GM23248 (cell line): ENCODE measurements at places on chromosomes 5 and 9.

DNA sequence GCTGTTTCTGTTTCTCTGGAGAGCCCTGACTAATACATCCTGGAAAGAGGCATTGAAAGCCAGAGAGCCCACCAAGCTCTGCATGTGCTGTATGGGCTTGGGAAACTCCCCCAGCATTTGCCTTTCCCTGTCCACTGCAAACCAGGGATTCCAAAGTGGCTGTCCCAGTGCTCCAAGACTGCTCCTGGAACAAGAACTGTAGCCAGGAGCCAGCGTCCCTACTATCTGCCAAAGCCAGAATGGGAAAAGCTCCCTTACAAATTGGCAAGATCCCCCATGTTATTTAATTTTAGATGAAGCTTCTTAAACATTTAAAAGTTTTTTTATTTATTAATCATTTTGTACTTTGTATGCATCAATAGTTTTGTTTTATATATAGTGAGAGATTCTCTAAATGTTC is 263.2 kb downstream of the GABRB2 start:
- DNase-seq = no peak

- DNase-seq = peak; percentile 80
Observed at GRCh38 chr9:121889990-121890563, 203.0 kb downstream of the TTLL11 start.

DNA sequence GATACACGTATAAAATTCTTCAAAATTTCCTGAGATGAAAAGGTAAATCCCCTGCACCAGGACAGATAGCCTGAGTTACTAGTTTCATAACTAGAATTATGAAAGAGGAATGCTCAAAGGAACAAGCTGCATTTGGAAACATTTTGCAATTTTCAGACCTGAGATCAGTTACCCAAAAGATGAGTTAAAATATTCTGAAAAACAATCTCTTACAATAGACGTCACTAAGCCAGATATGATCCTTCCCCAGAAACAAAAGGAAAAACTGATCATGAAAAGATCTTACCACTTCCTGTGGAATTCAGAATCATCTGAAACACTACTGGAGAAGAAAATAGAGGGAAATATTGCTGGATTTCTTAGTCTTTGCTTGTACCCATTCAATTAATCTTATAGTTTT is 204.7 kb downstream of the ARRDC3 start:
- peak; percentile 66 for DNase-seq

- no peak for DNase-seq
Observed at GRCh38 chr5:135508496-135509005, 27.2 kb downstream of the NEUROG1 start.

DNA sequence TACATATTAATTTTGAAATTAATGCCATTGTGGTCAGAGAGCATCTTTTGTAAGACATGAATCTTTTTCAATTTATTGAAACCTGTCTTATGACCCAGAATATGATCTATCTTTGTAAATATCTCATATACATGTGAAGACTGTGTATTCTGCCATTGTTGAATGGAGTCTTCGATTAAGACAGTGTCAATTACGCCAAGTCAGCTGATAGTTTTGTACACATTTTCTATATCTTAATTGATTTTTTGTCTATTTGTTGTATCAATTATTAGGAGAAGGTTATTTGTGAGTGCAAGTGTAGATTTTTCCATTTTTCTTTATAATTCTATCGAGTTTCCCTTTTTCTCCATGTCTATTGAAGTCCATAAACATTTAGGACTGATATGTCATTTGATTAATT is 471.6 kb downstream of the MED10 start:
- no peak for DNase-seq

- no peak for DNase-seq
Observed at GRCh38 chr9:71485326-71485725, 283.0 kb downstream of the CEMIP2 start.

- no peak for DNase-seq
Observed at GRCh38 chr5:90551376-90551775, 7.2 kb upstream of the ADGRV1 start.

- no peak for DNase-seq
Observed at GRCh38 chr5:9365512-9365911, 180.4 kb downstream of the SEMA5A start.

GRCh38 chr9:30075451-30076199 is 2308.8 kb upstream of the ACO1 start:
- DNase-seq = no peak

GRCh38 chr5:170353011-170353761 is 36.0 kb downstream of the KCNMB1 start:
- DNase-seq = peak; percentile 4

DNA sequence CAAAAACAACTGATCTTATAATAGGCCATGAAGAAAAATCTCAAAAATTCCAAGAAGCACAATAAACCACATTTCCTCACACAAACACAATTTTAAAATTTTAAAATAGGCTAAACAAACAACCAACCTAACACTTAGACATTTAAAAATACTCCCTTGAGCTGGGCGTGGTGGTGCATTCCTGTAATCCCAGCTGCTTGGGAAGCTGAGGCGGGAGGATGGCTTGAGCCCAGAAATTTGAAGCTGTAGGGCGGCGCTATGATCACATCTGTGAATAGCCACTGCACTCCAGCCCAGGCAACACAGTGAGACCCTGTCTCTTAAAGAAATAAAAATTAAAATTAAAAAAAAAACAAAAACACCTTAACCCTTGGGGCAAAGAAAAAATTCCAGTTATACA is 36.9 kb upstream of the TESK1 start:
- no peak for DNase-seq

DNA sequence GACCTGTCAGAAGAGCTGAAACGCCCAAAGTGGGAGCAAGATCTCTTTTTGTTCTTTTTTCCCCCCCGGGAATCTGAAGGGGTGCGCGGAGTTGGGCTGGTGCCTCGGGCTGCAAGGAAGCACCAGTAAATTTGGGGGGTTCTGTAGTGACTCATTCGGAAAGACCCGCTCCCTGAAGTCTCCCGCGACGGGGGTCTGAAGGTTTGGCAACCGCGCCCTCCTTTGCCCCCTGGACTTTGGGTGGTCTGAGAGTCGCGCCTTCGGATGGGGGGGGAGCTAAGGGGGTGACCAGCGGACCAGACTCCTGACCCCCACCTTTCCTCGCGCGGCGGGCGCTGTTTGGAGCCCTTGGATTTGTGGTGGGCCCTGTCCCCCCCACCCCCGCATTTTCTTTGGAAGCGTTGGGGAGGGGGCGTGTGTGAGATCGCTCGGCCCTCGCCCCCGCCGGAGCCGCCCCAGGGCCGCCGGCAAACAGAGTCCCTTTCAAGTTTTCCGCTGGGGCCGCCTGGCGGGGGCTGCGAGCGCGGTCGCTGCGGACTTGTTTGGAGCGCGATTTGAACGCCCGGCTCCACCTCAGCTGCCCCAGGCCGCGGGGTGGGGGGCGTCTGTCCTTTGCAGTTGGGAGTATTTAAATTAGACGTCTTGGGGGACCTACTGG is 2.0 kb downstream of the CXXC5 start:
- peak; percentile 66 for DNase-seq

GRCh38 chr5:178992291-178992895 is 2.7 kb downstream of the GRM6 start:
- no peak for DNase-seq

GRCh38 chr9:108606401-108606800 is 249.4 kb downstream of the ACTL7B start:
- DNase-seq = peak; percentile 66

GRCh38 chr5:32542216-32543059 is 42.9 kb upstream of the SUB1 start:
- peak; percentile 44 for DNase-seq

- DNase-seq = no peak
Observed at GRCh38 chr5:99004960-99005359, 76.2 kb upstream of the CHD1 start.

GRCh38 chr5:141094481-141095262 is at the start of gene PCDHB2:
Gene PCDHB2 (plus strand): TSS chr5:141094615. CDS start chr5:141094791, 176 bp downstream.
- peak; percentile 80 for DNase-seq

DNA sequence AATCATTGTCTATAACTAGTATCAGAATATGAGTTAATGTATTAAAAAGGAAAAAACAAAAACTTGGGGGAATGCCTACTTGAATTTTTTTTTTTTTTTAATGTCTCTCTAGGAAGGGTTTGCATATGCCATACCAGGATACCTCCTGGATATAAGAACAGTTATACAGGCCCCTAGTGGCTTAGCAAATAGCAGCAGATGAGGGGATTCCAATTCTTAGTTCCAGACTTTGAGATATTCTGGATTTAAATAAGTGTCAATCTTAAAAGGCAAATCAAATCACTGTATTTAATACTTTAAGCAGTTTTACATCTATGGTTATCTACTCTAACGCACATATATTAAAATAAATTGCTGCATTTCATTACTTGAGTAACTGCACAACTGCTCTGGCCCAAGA is 1055.5 kb upstream of the DMAC1 start:
- no peak for DNase-seq

- DNase-seq = no peak
Observed at GRCh38 chr5:173035904-173036707, 20.0 kb upstream of the CREBRF start.

- DNase-seq = no peak
Observed at GRCh38 chr9:102862478-102862877, 132.7 kb upstream of the CYLC2 start.

- no peak for DNase-seq
Observed at GRCh38 chr9:132562306-132562573, 20.2 kb upstream of the BARHL1 start.

GRCh38 chr5:73311291-73312110 is 137.1 kb downstream of the FOXD1 start:
- DNase-seq = peak; percentile 95

DNA sequence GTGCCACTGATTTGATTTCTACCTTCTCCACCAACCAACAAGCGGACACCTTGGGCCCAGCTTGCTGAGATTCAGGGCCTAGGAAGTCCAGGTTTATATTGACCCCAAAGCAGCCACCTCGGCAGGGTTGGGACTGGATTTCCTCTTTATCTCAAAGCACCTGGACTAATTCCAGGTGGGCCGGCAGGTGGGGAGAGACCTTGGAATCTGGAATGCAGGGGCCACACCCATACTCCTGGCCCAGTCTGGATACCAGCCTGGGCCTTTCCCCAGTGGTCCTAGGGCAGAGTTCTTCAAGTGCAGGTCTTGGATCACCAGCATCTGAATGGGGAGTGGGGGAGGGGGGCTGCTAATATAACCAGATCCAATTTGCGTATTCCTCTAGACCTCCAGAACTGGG is 93.1 kb downstream of the PCDH1 start:
- DNase-seq = no peak

- no peak for DNase-seq
Observed at GRCh38 chr5:170819824-170820223, 36.3 kb downstream of the GABRP start.

DNA sequence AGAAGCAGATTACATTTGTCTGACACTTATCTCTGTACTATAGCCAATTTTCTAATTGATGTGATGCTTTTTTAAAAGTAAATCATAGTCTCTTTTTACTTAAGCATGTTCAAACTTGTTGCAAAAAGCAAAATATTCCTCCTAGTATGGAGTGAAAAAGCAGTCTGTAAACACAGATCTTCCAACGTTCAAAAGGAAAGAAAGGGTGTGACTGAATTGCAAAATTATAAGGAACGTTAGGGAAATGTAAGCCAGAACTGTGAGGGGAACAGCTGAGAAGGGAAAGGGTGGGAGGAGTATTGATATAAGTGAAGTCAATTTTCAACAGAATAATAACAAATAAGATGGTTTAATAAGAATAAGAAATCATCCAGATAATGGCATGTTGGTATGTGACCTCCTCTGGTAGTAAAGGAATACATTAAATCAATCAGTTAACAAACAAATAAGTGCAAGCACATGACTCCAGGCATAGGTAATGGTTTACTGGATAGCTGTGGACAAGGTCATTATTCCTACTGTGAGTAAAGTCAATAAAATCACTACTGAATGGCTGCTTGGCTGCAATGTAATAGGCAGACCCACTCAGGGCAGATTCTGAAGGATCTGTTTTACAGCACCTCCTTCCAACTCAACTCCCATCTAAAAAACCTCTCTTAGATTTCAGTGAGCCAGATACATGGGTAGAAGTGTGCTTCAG is 239.1 kb upstream of the NMUR2 start:
- no peak for DNase-seq

DNA sequence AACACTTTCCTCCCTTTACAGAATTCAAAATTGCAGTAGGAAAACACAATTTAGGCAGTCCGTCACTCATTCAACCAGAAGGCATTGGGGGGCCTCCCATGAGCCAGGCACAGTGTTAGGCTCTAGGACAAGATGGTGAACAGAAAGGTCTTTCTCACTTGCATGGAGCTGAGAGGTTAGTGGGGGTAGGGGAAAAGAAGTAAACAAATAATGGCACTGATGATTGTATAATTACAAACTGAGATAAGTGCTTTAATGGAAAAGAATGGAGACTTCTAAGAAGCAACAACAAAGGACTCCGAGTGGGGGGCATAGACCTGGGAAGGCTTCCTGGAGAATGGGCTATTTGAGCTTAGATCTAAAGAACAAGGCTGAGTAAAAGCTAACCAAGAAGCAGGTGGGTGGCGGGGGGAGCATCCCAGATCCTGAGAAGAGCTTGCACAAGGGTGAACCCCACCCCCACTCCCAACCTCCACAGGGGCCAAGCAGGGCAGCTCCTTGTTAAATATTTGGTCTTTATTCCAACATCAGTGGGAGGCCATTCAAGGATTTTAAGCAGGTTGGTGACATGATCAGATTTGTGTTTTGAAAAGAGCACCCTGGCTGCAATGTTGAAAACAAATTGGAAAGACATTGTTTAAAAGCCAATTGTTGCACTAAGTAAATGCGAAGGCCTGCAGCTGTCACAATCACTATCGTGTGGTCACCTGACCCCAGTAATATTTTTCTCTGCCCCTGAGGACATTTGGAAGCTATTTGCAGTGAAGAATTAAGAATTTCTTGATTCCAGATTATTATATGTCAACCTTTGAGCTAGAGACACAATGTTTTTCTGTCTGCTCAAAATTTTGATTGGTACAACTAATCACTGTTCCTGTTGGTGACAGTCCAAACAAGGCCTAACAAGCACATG is 73.9 kb upstream of the EFNA5 start:
- DNase-seq = no peak

GRCh38 chr9:70362952-70363351 is 51.5 kb downstream of the KLF9 start:
- peak; percentile 51 for DNase-seq

GRCh38 chr5:84825606-84826005 is 440.9 kb upstream of the EDIL3 start:
- DNase-seq = no peak

- DNase-seq = no peak
Observed at GRCh38 chr5:81363093-81363871, 30.7 kb downstream of the ACOT12 start.

GRCh38 chr9:130235558-130236435 is 29.8 kb upstream of the HMCN2 start:
- peak; percentile 65 for DNase-seq

DNA sequence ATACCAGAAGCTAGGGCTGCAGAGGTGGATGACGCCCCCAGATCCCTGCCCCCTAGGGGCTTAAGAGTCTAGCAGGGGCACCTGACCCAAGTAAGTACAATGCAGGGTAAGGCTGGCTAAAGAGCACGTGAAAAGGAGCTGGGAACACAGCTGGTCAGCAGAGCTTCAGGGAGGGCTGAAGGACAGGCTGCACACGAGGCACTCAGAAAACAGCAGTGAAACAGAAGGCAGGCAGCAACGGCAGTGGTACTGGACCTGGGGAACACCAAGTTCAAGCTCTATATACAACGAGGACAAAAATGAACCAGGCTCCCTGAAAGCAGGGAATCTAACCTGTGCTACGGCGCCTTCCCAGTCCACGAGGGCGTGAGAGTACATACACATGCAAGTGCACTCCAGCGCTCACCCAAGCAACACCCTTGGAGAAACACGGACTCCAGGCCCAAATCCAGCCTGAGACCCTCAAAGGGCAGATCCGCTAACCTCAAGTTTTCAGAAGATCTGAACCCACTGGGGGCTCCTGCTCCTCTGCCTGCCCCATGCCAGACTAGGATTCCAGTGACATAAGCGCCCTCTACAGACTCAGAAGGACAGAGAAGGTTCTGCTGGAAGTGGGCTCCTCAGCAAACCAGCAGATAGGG is 57.4 kb downstream of the PSMB7 start:
- no peak for DNase-seq
